Fibroblast of the aortic adventitia (primary cell): ENCODE measurements at places on chromosomes 2 and 18. TPM values are rescaled to one million over a fixed set of nuclear protein-coding genes. Genes with fewer than 3 reads are reported as not detected.

DNA sequence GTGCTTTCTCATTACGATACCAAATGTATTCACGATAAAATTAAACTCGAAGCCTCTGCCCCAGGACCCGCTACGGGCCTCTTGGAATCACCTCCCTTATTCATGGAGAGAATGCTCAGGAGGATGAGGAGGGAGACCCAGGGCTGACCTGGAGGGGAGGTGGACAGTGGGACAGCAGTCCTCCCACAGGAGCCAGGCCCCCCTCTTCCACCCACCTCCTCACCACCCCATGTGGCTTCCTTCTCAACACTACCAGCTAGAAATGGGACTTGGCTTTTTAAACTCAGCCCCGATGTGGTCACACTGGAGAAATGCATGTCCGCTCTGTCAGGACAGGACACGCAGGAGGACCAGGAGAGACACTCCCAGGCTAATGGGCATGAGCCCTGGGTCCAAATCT is 147.9 kb upstream of the ID2 start:
- DNase-seq = no peak

GRCh38 chr2:121532894-121533293 is 2.2 kb downstream of the RNU4ATAC start:
- no peak for DNase-seq

DNA sequence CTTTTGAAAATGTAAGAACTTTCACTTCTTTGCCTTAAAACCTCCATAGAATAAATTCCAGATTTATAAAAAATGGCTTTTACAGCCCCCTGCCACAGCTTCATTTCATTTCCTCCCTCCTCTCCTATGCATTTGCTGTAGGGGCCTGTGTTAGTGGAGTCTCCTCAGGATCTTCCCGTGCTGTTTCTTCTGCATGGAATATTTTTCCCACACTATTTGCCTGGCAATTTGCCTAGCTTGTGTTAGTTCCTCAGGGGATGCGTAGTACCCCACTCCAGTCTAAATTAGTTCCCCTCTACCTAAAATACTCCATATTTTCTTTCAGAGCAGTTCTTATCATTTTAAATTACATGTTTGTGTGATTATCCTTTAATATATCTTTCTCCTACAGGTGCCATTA is 262.2 kb downstream of the PLCL1 start:
- no peak for DNase-seq

- no peak for DNase-seq
These were observed 61.6 kb downstream of the TRIB2 start for GRCh38 chr2:12778369-12778768.

DNA sequence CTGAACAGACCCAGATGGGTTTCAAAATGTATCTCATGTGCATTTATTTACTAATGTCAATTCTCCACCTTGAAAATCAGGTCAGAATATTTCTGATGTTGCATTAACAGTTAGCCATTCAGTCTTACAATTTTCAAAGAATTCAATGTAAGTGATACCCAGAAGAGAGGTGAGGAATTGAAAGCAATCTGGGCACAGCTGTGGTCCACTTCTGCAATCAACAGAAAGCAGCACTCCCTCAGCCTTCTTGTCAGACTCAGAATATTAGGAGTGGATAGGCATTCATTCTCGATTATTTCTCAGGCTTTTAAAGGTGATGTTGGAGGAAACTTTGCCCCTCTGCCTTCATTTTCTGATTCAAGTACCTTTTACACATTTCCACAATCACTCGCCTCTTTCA is 15.7 kb downstream of the CCL20 start:
- no peak for DNase-seq

DNA sequence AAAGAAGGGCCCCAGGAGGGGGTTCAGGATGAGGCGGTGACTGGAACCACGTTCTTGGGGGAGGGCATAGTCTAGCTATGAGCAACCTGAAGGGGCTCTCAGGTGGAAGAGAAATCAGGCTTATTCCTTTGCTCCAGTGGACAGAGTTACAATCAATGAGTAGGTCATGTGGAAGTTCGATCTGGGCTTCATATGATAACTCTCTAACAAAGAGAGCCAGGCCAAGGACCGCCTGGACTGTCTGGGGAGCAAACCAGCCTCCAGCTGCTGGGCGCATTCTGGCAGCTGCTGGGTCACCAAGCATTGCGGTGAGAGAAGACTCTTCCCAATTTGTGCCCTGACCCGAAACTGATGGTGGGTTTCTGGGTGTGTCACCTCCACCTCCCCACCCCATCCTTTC is 180.3 kb upstream of the SMAD2 start:
- no peak for DNase-seq

DNA sequence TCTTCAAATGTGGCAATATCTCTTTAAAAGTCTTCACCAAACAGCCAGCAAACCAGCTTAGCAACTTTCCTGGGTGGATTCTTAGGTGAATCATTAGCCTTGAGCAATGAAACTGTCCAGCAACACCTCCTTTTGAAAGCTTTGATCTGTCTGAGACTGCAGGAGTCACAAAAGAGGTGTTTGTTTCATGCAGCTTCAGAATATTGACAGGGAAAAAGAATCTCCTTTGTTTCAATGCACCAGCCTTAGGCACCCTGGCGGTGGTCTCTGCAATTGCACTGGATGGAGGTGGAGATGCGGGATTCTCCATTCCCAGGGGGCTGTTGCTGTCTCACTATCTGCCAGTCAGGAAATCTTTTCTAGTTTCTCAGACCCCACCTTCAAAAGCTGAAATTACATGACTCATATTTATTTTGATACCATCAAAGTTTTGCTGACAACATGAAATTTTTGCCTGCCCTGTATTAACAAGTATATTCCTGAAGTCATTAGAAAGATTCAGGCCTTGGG is 76.0 kb upstream of the DSG1 start:
- no peak for DNase-seq

- no peak for DNase-seq
These were observed 47.7 kb downstream of the SPTBN1 start for GRCh38 chr2:54503828-54504227.

DNA sequence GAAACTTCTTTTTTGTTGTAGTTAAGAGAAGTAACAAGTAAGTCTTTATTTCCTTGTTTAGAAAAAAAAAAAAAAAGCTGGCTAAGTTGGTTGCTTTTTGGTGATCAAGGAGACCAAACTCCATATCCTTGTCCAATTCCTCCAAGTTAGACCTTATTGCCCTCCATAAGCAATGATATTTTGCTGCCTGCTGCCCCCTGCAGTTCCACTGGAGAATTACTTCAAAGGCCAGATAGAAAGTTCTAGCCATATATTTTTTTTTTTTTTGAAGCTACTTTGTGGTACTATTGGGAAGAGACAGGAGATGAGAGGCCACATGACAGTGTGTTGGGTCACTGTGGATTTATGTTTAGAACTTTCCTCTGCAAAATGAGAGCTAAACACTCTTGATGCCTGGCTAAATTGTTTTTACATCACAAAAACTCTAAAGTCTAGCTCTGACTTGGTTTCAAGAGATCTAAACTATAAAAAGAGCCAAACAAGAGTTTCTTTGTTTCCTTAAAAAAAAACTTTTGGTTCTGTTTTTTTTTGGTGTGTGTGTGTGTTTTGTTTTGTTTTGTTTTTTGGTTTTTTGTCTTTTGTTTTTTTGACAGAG is 80.7 kb upstream of the RASGRP3 start:
- DNase-seq = peak; percentile 83

GRCh38 chr2:106575955-106576354 is 88.8 kb downstream of the CD8B2 start:
- peak; percentile 17 for DNase-seq

DNA sequence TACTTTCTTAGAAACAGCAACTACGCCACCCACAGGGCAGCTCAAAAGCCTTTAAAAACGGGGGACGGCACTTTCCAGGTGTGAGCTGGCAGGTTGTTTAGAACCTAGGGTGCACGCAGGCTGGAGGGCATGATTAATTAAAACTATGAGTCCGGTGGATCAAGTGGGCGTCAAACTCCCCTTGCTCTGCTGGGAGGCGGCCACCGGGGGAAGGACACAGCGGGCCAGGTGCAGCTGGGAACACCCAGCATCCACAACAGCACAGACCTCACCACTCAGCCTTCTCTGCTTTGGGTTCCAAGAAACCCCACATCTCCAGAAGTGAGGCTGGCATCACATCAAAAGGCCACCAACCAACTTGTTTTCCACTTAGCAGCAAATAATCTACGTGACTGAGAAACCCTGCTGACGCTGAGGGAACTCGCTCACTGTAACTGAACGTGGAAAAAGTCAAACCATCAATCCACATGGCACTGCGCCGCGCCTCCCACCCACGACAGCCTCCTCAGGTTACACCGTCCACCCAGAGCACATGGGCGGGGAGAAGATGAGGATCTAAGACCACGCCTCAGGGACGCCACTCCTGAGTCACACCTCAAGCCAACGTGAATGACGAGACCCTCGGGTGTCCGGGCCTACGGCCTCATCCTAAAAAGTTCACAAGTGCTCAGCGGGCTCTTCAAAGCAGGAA is 118.2 kb downstream of the ZNF516 start:
- DNase-seq = no peak

DNA sequence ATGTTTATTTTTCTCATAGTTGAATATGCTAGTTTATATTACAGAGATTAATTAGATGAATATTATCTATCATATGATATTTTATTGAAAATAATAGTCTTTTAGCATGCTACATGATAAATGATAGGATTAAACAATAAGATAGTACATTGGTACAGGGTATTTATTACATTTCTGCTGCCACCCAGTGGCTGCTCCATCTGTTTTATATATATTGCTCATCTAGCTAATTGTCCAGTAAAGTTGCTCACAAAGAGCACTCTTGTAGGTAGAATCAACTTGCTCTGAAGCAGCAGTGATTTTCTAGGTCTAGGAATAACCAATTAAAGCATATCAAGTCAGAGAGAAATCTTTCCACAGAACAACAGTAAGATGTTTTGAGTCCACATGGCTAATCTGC is 183.3 kb downstream of the ASXL3 start:
- DNase-seq = peak; percentile 65

GRCh38 chr2:41602341-41602740 is 445.5 kb upstream of the PKDCC start:
- DNase-seq = no peak

GRCh38 chr18:28112056-28112470 is 64.9 kb downstream of the CDH2 start:
- DNase-seq = peak; percentile 87

DNA sequence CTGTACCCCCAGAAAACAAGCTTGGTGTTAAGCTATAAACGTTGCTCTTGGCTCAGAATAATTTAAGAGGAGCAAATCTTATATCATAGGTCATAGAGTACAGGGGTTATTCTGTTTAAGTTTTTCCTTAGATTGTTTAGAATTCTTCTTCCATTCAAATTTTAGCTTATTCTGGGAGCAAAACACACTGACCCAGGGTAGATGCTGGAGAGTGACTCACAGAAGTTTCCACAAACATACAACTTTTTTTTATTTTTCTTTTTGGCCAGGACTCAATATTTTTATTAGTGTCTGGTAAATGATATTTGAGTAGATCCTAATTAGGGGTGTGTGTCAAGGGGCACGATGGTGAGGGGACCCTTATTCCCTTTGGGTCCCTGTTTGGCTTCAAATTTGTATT is 71.5 kb upstream of the PSME4 start:
- DNase-seq = no peak

GRCh38 chr2:220071696-220072095 is 444.3 kb downstream of the SLC4A3 start:
- no peak for DNase-seq

DNA sequence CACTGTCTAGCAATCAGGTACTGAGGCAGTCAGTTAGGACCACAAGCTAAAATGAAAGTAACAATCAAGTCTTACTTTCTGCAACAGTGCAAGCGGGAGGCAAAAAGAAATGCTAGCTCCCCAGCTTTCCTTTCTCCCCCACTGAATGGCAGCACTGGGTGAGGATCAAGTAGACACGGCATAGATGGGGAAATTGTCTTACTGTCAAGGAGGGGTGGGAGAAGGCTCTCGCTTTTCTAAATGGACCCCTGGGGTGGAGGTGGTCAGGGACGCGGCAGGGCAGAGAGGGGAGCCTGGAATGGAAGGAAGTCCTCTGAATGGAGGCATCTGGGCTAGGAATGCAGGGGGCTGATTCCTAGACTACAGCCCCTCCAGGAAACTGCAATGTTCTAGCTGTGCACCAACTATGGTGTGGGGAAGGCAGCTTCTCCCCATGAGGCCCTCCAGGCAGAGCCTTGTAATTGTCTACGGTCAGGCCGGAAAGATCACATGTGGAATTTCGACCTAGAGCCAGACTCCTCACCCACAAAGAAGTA is 24.3 kb downstream of the METTL8 start:
- peak; percentile 14 for DNase-seq

GRCh38 chr18:55990186-55990585 is 402.2 kb upstream of the TCF4 start:
- no peak for DNase-seq

GRCh38 chr2:226860087-226860486 is 24.2 kb downstream of the RHBDD1 start:
- DNase-seq = no peak

DNA sequence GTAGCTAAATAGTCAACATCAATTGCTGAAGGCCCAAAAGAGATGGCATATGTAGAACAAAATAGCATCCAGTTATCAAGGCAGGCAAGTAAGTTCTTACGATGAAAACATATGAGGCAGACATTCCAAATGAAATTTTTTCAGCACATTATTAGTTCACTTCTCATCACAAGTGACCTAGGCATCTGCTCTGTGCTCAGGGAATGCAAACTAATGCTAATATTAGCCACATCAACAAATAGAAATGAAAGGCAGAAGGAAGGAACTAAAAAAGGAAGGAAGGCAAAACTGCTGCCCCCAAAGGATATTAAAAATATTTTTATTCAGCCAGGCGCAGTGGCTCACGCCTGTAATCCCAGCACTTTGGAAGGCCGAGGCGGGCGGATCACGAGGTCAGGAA is 51.2 kb upstream of the ROCK1 start:
- no peak for DNase-seq

DNA sequence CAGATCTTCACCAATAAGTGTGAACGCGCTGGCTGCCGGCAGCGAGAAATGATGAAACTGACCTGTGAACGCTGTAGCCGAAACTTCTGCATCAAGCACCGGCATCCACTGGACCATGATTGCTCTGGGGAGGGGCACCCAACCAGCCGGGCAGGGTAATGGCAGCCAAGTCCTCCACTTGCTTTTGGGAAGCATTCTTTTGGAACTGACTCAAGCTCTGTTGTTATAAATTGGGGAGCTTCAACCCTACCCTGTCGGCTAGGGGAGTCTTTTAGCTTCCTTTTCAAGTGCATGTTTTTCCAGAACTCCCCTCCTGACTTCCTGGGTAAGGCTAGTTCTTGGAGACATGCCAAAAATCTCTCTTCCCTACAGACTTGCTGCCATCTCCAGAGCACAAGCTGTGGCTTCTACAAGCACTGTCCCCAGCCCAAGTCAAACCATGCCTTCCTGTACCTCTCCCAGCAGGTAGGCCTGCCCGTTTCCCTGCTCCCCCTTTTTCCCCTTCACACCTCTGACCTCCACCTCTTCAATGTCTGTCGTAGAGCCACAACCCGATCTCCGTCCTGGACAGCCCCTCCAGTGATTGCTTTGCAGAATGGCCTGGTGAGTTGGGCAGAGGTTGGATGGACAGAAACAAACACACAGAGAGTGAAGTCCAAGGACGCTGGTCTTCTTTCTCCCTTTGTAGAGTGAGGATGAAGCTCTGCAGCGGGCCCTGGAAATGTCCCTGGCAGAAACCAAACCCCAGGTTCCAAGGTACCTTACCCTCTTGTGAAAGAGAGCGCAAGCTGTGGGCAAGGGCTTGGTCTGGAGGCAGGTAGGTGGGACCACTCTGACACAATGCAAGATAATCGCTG is 1.5 kb downstream of the ZFAND2B start:
- peak; percentile 52 for DNase-seq

The METAP1D gene
- total RNA-seq = 4.0 and 14.3 TPM in 2 replicates

The ANO7 gene
- total RNA-seq = 1.1 and 1.7 TPM in 2 replicates

The DSC2 gene
- 0.82 TPM in 1 of 2 replicates, not detected in the other for total RNA-seq

The IL36B gene
- not detected in 2 replicates for total RNA-seq
